HAP-1 (cell line): ENCODE measurements at places on chromosomes 2 and 18.
A peak's percentile ranks its signal among the peaks of the same experiment; 100 is the strongest.

DNA sequence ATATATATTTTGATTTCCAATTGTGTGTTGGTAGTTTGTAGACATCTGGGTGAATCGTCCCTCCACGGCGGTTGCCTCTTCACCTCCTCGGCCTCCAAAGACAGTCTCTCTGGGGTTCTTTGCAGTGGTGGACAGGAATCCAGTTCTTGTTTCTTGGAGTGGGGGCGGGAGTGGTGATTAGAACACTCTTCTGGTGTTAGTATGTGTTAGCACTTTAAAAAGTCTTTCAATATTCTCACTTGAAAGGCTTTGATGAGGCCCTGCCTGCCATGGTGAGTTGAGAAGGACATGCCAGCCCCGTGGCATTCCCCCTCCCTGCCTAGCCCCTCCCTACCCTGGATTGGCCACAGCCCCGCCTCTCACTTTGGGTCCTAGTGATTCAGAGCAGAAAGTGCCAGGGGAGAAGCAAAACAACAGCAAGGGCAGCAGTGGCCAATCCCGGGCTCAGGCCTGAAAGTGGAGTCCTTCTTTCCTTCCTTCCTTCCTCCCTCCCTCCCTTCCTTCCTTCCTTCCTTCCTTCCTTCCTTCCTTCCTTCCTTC, 316.8 kb upstream of the HS6ST1 start:
- no peak for DNase-seq

GRCh38 chr2:232707076-232707475, 9.9 kb downstream of the GIGYF2 start:
- DNase-seq, result no peak

- no peak for DNase-seq
Observed at GRCh38 chr2:45172142-45172541, 162.9 kb upstream of the SIX2 start.

DNA sequence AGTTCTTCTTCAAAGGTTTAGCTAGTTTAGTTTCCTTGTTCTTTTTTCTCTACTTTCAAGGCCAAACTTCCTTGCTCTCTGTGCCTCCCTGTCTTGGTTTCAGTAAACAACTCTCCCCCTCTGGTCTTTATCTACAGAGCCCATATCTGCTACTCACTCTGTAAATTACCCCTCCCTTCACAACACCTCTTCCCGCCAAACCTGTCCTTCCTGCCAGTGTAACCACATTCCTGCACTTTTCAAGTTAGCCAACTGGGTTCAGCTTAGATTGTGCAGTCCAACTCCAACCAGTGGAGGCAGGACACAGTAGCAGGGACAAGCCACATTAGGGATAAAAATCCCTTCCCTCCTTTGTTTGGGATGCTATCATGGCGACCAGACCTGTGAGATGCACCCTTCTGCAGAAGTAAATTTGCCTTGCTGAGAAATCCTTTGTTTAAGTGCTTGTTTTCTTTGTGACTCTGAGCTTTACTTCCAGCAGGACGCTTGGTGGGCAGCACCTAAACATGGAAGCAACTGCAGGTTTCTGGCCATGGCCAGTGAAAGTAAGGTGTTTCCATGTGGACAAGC, 706.0 kb downstream of the KCNJ3 start:
- no peak for DNase-seq

DNA sequence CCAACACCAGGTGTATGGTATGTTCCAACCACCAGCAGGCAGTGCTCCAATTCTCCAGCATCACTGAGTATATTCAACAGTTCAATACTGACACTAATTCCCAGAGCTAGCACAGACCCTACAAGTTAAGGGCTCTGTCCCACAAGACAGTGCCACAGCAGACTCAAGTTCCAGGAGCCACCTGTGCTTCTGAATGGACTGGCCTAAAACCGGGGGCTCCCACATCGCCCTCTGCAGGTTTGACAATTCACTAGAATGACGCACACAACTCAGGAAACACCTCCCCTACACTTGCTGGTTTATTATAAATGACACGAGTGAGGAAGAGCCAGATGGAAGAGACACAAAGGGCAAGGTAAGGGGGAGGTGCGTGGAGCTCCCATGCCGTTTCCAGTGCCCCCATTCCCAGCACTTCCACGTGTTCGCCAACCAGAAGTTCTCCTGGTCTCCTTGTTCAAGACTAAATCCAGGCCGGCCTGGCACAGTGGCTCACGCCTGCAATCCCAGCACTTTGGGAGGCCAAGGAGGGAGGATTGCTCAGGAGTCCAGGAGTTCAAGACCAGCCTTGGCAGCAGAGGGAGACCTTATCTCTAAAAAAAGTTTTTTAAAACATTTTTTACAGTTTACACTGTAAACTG, 12.2 kb upstream of the ATP6V1B1 start:
- DNase-seq, result peak; percentile 51
